ENCODE measurements at places on chromosomes 5 and 9.

DNA sequence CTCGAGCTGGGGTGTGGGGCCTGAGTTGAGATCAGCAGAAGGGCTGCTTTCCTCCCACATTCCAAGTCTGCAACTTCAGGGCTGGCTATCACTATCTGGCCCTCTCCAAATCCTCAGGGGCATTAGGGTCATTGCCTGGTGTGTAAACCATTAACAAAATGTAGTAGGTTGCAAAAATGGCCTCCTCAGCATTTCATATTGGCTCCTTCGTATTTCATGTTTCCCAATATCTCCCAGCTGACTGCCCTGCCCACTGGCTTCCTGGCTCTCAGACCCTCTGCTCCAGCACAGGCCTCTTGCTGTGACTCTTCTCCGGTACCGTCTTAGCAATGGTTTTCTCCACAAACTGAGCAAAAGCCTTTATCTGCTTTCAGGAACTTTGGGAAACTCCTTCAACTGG is 113.8 kb downstream of the GADD45G start:
- DNase-seq, result no peak

DNA sequence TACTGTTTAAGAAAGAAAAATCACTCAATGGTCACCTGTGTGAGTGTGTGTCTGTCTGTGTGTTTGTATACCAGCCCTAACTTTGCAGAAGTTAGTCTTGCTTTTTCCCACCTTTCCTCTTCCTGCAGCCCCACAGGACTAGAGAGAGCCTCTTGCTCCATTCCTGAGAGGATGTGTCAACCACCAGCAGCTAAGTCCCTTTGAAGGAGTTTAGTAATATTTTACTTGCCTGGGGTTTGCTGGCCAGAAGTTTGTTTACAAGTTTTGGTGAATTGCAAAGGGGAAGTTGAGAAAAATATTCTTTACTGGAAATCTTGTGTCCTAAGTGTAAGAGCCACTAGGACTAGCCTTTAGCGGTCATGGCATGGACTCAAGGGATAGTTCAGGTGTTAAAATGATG is 316.2 kb downstream of the BRINP1 start:
- DNase-seq, result no peak

GRCh38 chr5:10684303-10685086 is 76.5 kb downstream of the DAP start:
- no peak for DNase-seq

GRCh38 chr9:34675048-34675714 is 12.7 kb upstream of the CCL27 start:
- peak; percentile 46 for DNase-seq

DNA sequence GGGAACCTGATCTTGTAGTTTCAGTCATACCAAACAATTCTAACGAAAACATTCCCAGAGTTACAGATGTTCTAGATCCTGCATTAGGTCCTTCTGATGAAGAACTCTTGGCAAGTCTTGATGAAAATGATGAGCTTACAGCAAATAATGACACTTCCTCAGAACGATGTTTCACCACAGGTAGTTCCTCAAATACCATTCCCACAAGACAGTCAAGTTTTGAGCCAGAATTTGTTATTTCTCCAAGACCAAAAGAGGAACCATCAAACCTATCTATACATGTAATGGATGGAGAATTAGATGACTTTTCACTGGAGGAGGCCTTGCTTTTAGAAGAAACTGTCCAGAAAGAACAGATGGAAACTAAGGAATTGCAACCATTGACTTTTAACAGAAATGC is 21.0 kb downstream of the RMI1 start:
- no peak for DNase-seq

DNA sequence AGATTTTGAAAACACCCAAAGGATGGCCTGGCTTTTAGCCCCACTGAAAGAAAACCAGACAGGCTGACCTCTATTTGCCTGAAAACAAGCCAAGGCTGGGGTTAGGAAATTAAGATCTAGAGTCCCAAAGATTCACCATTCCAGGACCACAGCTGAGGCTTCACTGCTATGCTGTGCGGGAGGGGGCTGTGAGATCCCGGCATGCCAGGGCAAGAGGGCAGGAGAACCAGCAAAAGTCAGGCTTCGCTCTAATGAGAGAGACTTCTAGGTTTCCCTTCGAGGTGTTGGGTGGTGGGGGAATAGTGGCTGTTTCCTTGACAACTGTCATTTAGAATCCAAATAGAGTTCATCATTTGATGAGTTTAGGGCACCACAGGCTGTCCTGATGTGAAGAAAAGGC is 152.9 kb upstream of the NFIB start:
- no peak for DNase-seq

GRCh38 chr9:36995927-36996705 is 38.0 kb downstream of the PAX5 start:
- peak; percentile 40 for DNase-seq

GRCh38 chr5:150630461-150631325 is 9.8 kb upstream of the SYNPO start:
- DNase-seq, result no peak

DNA sequence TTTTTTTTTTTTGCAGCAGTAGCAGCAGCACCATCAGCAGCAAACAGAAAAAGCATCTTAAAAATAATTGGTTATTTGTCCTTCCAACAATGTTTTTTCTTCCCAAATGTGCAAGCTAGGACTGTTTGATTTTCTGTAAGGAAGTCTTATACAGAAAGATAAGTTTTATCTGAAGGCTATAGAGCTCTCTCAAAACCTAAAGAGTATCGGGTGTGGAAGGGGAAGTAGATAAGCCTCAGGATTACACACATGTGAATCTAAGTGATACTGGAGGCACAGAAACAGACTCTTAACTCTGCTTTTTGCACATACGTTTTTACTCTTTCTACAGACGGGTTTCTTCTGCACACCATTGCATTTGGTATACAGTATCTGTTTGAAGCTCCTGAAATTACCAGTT is 184.4 kb upstream of the FTMT start:
- no peak for DNase-seq

- DNase-seq, result no peak
Observed at GRCh38 chr5:101679816-101680215, 616.3 kb downstream of the SLCO4C1 start.

- no peak for DNase-seq
Observed at GRCh38 chr9:112861155-112861554, 29.5 kb downstream of the SLC46A2 start.

GRCh38 chr9:105114964-105115728 is 129.3 kb upstream of the SLC44A1 start:
- no peak for DNase-seq

DNA sequence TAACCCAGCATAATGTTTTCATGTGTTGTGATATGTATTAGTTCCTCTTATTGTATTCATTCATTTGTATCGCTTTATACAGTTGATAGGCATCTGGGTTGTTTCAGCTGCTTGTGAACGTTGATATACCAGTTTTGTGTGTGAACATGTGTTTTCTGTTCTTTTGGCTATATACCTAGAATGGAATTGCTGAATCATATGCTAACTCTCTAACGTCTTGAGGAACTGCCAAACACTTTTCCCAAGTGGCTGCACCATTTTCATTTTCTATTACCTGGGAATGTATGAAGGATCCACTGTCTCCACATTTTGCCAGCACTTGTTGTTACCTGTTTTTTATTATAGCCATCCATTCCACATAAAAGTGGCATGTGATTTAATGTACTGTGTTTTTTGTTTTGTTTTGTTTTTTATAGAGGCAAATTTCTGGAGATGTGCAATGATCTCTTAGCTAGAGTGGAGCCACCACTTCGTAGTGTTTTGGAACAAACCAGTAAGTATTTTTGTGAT is 34.6 kb downstream of the HSPA4 start:
- no peak for DNase-seq

- no peak for DNase-seq
Observed at GRCh38 chr9:95678759-95679158, 162.0 kb upstream of the PTCH1 start.

DNA sequence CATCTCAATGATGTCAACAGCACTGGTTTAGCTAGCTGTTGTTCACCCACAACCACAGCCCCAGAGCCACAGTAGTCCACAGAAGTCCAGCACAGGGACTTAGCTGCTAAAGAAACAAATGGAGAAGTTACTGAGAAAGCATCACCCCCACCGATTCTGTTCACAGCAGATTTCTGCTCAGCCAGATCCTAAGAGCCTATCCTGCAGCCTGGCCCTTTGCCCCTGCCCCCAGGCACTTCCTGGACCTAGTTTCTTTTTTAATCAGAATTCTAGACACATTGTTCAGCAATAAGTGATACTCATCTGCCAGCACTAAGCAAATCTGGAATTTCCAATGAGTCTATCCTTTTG is 7.4 kb downstream of the B4GALT1 start:
- no peak for DNase-seq

GRCh38 chr9:124414612-124415011 is 630 bp downstream of the PSMB7 start:
- no peak for DNase-seq

- no peak for DNase-seq
Observed at GRCh38 chr5:79423296-79423695, 90.6 kb downstream of the HOMER1 start.

- no peak for DNase-seq
Observed at GRCh38 chr5:130966990-130967525, 198.0 kb downstream of the HINT1 start.

- no peak for DNase-seq
Observed at GRCh38 chr9:126420135-126420534, 93.5 kb downstream of the MVB12B start.

DNA sequence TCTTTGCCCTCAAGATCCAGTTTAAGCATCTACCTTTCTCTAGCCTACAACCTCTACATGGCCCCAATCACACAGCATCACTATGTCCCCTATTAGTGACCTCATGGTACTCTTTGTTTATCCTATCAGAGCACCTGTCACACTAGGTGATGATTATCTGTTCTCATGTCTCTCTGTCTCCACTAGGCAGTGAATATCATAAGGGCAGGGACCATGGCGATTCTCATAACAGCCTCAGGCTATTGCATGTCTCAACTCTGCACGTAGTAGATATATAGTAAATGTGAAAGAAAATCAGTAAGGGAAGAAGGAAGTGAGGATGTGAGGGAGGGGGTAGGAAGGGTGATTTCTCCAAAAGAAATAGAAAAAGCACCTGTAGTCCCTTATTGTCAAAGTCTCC is 311.0 kb downstream of the NSG2 start:
- no peak for DNase-seq

DNA sequence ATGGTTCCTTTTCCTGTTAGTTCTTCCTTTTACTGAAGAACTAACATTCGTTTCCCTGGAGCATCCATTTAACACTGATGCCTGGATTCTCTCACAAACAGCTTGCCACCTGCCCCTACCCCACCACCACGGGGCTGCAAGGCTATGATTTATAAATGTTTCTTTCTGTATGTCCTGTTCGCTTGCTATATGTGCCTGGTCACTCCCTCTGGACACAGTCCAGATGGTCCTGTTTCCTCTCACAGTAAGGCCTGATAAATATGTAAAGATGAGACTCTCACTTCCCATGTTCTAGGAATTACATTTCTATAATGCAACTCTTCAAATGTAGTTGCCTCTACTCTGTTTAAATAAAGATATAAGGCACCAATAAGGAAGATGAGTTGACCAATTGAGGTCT is 146.4 kb upstream of the SHB start:
- no peak for DNase-seq

- no peak for DNase-seq
Observed at GRCh38 chr9:131366761-131367401, 27.0 kb upstream of the PRRC2B start.

DNA sequence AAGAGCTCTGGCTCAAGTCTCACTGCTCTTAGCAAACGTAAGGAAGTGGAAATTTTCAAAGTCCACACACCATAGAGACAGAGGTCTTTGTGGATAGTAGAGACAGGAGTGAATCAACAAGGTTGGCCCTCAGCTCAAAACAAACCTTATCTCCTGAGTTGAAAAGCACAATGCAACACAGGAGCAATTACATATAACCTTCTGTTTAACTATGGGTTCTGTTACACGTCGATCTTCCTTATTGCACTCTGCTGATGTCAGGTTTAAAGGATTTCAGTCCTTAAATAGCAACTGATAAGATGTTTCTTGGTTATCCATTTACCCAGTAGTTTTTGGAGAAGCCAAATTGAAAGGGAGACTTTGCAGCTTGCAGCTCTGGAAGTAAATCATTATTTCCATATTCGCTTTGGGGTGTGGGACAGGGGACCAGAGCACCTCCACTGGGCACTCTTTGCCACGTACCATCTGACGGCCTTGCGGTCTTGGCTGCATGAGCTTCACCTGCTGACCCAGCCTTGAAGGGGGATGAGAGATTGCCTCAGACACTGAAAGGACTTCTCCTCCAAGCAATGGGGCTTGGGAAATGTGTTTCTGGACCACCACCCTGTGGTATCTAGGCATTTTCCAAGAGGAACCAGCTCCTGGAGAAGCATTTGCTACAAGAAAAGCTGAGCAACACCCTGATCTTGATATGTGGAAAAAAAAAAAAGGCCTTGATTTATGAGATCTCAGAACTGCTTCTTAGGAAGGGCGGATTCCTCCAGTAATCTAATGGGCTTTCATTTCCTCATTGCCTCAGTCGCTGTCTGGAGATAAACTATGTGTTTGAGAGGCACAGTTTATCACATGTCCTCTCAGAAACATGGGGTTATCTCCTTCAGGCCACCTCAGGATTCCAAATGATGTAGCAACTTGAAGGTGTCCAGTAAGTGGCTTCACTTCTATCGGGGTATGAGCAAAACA is 56.2 kb upstream of the ZNF622 start:
- no peak for DNase-seq

- no peak for DNase-seq
Observed at GRCh38 chr9:120757026-120757913, 35.9 kb downstream of the FBXW2 start.

GRCh38 chr9:123660691-123661466 is 269.0 kb downstream of the DENND1A start:
- no peak for DNase-seq

DNA sequence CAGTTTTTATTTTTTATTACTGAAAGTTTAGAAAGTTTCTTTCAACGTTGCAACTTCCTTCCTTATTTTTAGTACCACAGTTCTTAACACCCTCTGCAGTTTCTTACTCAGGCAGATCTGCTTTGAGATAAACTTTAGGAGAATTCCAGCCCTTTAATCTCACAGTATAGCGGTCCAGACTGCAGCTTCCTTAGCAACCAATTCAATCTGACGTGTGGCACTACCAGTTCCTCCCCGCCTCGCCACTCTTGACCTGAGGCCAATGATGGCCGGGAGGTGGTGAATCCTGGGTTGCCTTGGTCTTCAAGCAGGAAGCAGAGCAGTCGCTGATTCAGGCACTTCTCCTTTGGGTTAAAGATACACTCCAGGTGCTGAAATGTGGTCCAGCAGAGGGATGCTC is 334.3 kb upstream of the TRPC7 start:
- no peak for DNase-seq

DNA sequence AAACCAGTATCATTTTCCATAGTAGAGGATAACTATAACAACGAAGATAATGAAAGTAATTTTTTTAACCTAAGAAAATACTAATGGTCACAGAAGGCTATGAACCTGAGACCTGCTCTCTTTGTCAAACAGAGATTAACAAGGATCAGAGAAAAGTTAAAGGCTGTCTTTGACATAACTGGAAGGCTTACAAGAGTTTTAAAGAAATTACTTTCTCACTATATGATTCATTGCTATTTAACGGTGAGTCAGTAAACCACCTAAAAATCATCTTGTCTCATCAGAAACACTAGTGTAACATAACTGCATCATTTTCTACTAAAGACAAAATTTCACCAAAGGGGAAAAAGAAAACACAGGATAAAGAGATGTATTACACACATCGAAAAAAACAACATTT is 19.3 kb downstream of the MLANA start:
- no peak for DNase-seq

- DNase-seq, result no peak
Observed at GRCh38 chr5:95075111-95075510, 209.8 kb downstream of the MCTP1 start.

- DNase-seq, result no peak
Observed at GRCh38 chr5:119082691-119083090, 11.8 kb downstream of the DMXL1 start.

GRCh38 chr9:107710953-107711352 is 221.4 kb upstream of the KLF4 start:
- DNase-seq, result no peak

All from activated T-cell treated with anti-CD3 and anti-CD28 coated beads for 24 hours (primary cell).